ENCODE measurements at places on chromosomes 11 and 22.

GRCh38 chr11:46129133-46129532 lies 7.9 kb upstream of the PHF21A start:
- DNase-seq, result no peak

GRCh38 chr22:27778294-27779090 lies 23.1 kb downstream of the MN1 start:
- DNase-seq, result no peak

- DNase-seq, result no peak
These were observed 347.3 kb downstream of the BRD1 start for GRCh38 chr22:49480331-49480730.

GRCh38 chr11:68118706-68119448 lies 2.3 kb downstream of the CHKA start:
- no peak for DNase-seq

DNA sequence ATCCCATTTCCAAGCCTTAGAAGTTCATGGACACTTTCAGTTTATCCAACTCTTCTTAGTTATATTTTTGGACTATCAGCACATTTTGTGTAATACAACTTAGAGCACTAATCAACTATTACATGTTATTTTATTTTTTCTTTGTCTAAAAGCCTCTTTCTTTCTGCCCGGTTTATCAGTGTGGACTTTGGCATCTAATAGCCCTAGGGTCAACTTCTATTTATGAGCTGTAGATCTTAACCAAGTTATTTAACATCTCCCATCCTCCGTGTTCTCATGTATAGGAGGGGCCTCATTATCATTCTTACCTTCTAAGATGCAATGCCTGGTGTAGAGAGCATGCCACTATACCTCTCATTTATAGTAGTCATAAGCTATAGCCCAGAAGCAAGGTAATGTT lies 4.4 kb downstream of the CARD16 start:
- DNase-seq, result no peak

GRCh38 chr11:8111636-8112035 lies 30.6 kb downstream of the TUB start:
- no peak for DNase-seq

DNA sequence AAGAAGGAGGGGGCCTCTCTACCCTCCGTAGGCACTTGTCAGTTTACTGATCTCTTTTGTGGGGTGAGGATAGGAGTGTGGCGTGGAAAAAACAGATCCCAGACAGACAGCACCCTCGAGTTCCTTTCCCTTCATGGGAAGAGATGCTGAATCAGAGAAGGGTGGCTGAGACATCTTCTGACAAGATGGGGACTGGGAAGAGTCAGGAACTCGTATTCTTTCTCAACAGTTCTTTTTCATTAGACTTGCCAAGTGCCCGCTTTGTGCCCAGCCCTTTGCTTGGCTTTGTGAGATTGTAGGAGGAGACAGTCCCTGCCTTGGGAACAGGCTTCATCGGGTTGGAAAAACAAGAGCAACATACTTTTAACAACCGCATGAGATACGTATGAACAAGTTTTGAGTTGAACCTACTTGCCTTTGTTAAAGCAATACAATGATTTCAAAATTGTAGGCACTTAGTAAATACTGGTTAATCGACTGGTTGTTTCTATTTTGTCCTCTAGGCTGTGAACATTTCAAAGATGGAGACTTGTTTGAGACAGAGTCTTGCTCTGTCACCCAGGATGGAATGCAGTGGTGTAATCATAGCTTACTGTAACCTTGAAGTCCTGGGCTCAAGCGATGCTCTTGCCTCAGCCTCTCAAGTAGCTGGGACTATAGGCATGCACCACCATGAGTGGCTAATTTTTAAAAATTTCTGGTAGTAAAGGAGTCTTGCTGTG lies 1.1 kb downstream of the RRM1 start:
- no peak for DNase-seq

DNA sequence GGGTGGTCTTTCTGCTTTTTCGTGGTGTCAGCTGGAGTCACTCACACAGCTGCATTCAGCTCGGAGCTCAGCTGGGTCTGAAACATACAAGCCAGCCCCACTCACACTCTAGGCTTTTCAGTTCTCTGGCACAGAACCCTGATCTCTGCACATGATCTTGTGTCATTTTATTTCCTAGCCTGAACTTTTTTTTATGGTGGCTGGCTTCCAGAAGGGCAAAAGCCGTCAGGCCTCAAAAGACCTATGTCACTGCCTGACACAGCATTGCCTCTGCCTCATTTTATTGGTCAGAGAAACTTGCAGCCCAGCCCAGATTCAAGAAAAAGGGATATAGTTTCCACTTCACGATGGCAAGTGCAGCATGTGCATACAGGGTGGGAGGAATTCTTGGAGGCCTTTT lies 117.8 kb downstream of the NTM start:
- DNase-seq, result no peak

DNA sequence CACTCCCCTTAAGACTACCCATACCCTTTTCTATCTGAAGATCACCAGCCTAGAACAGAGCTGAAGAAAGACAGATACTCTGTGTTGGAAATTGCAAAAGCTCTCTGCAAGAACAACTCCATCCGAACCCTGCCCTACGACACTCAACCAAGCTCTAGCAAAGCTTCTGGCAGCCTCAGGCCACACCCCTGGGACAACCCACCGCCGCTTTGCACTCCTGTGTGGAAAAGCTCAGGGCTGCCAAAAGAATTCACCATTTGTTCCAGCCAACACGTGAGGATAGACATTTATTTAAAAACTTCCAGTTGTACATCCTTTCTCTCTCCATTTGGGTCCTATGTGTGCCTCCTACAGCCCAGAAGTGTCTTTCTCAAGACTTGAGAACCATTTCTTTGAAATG lies 62.4 kb upstream of the CD5 start:
- no peak for DNase-seq

DNA sequence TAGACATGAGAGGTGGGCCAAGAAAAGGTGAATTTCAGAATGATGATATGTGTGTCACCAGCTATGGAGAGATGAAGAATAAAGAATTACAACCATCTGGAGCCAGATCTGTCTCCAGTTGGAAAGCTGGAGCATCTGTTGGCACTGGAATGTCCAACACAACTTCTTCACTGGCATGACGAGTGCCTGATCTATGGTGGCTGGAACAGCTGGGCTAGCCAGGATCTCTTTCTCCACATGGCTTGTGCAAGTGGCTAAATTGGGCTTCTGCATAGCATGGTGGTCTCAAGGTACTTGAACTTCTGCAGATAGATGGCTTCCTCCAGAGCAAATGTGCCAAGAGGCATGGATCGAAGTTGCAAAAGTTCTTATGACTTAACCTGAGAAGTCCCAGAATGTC lies 256.1 kb upstream of the NCAM1 start:
- no peak for DNase-seq

DNA sequence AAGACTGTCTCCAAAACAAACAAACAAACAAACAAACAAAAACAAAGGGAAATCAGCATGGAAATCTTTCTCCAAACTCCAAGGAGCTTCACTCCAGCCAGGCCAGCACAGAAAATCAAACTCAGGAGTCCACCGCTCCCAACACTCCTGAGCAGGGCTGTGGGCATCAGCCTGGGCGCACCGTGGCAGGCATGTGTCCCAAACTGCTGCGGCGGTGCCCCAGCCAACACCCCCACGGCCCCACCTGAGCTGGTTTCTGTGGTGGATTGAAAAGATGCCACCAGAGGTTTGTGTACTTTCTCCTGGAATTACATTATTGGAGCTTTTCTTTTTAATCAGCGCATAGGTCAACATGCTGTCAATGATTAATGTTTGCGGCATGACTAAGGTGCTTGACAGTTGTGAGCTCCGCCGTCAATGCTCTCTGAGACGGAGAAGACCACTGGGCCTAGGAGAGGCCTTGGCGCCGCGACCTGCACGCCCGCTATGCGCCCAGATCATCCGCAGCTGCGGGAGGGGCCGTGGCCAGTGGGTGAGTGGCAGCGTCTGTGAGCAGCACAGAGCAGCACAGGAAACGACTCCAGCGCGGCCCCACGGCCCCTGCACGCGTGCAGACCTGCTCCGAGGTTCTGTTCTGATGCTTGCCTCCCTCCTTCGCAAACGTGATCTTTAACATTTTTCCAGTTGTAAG lies 18.1 kb downstream of the DRD4 start:
- no peak for DNase-seq

DNA sequence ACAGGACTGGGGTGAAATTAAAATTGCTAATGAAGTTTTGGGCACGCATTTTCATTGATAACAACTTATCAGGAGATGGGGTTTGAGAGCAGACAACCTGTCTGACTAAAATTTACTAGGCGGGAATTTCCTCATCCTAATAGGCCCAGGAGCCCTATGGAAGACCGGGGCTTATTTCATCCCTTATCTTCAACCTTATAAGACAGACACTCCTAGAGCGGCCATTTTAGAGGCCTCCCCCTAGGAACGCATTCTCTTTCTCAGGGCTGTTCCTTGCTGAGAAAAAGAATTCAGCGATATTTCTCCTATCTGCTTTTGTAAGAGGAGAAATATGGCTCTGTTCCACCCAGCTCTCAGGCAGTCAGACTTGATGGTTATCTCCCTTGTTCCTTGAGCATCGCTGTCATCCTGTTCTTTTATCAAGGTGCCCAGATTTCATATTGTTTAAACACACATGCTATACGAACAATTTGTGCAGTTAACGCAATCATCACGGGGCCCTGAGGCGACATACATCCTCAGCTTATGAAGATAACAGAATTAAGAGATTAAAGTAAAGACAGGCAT lies 39.3 kb upstream of the ZC3H12C start:
- DNase-seq, result no peak

GRCh38 chr22:35250156-35250555 lies 7.1 kb upstream of the HMGXB4 start:
- no peak for DNase-seq

DNA sequence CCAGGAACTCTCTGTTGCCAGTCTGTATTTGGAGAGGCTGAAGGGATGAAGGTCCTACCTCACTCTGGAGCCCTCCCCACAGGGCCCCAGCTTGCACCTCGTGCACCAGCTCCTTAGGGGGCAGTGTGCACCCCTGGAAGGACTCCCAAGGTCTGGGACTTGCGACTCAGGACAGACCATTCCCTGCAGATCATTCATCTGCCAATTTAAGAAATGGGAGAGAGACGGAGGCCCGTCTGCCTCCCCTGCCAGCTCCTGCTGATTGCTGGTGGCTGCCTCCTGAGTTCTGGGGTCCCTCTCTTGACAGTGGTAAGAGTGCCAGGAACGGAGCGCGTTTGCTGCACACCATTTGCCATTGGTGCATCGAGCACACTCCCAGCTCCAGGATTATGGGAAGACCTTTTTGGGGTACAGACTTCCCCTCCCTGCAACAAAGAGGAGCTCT lies 27.4 kb upstream of the MALAT1 start:
- DNase-seq, result peak; percentile 71

- no peak for DNase-seq
These were observed 14.8 kb downstream of the FLI1 start for GRCh38 chr11:128708660-128709059.

DNA sequence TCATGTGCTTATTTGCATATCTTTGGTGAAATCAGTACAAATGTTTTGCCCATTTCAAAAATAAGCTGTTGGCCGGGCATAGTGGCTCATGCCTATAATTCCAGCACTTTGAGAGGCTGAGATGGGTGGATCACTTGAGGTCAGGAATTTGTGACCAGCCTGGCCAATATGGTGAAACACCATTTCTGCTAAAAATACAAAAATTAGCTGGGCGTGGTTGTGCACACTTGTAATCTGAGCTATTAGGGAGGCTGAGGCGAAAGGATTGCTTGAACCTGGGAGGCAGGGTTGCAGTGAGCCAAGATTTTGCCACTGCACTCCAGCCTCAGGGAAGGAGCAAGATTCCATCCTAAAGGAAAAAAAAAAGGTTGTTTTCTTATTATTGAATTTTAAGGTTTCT lies 136.0 kb downstream of the SWAP70 start:
- no peak for DNase-seq

DNA sequence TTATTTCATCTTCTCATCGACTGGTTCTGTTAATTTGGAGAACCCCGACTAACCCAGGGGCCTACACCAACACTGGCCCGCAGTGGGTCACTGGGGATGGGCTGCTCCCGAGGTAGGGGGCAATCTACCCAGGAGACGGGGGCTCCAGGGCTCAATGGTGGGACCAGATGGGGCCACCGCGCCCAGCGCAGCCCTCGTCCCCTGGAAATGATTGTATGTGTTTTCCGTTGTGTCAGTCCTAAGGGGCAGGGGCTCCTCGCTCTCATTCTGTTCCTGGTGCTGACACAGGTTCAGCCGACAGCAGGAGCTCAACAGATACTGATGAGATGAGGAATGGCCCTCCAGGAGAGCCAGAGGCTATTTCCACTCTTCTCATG lies 20.7 kb downstream of the A4GALT start:
- DNase-seq, result no peak

GRCh38 chr11:92916299-92916698 lies 53.2 kb upstream of the MTNR1B start:
- DNase-seq, result no peak

GRCh38 chr11:20045098-20045688 lies 115.1 kb downstream of the DBX1 start:
- DNase-seq, result no peak

- DNase-seq, result no peak
These were observed 189.8 kb downstream of the CSNK2A3 start for GRCh38 chr11:11163236-11163635.

GRCh38 chr11:73077454-73077853 lies 64.7 kb downstream of the FCHSD2 start:
- no peak for DNase-seq

- peak; percentile 12 for DNase-seq
These were observed 527 bp upstream of the MRPL48 start for GRCh38 chr11:73787051-73787642.

GRCh38 chr22:32177221-32177765 lies 18.2 kb upstream of the C22orf42 start:
- no peak for DNase-seq

DNA sequence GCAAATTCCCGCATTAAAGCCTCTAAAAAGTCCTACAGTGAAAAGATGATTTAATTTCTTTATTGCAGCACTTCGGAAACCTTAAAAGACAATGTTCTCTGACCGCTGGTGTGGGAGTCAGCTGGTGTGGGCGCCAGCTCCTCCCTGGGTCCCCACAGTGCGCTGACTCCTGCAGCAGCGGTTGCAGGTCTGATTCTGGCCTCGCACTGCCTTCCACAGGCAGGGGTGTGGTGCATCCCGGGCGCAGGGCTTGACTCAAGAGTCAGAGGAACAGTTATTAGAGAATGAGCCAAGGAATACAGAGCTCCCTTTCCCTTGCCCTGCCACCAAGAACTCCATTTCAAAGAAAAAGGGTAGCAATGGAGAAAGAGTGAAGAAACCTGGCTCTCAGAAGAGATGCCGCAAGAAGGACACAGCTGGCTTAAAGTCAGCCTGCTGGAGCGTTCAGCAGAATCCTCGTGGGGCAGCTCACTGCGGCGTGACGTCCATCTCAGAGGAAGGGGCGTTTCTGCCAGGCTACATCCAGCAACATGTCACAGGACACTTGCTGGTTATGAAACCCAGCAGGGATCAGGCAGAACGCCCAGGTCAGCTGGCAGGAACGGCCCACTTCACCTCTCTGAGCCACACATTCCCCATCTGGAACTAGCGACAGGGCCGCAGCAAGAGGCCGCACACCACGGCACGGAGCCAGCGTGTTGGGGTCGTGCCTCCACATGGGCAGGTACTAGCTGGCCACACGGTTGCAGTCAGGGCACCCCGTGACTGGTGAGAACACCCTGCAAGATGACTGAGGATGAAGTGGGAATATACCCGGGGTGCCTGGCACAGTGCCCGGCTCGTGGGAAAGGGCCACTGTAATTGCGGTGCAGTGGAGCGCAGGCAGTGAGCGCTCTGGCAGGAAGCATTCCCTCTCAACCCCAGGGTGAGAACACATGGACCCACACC lies 18.1 kb upstream of the EFCAB6 start:
- DNase-seq, result peak; percentile 25

- DNase-seq, result no peak
These were observed 588.9 kb downstream of the JRKL start for GRCh38 chr11:96978751-96979150.
